Right lobe of liver (tissue), 6 donors: ENCODE measurements at places on chromosomes 6 and 20. TPM values are rescaled to one million over a fixed set of nuclear protein-coding genes. Genes with fewer than 3 reads are reported as not detected.

DNA sequence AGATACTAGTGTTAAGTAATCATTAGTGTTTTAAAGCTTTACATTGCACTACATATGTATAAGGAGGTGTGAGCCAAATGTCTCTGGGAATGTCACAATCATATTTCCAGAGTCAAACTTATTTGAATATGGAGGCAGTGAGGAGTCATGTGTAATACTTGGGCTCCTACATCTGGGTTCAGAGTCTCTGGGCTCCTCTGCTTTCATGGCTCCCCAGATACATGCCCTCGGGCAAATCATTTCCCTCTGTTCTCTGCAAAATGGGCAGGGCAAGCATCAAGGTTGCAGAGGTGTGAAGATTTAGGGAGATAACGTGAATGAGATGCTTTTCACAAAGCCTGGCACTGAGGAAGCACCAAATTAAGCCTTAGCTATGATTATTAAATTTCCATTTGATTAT, 138.3 kb upstream of the SGK1 start:
- H3K4me1 ChIP-seq = no peaks in the 10 kb centered on the region
- no peak overlapping the region for H3K4me3 ChIP-seq
- H3K27ac ChIP-seq = no peak overlapping the region
- DNase-seq = no peak
- H3K27me3 ChIP-seq = no peaks in the 10 kb centered on the region
- no peaks in the 10 kb centered on the region for H3K36me3 ChIP-seq

DNA sequence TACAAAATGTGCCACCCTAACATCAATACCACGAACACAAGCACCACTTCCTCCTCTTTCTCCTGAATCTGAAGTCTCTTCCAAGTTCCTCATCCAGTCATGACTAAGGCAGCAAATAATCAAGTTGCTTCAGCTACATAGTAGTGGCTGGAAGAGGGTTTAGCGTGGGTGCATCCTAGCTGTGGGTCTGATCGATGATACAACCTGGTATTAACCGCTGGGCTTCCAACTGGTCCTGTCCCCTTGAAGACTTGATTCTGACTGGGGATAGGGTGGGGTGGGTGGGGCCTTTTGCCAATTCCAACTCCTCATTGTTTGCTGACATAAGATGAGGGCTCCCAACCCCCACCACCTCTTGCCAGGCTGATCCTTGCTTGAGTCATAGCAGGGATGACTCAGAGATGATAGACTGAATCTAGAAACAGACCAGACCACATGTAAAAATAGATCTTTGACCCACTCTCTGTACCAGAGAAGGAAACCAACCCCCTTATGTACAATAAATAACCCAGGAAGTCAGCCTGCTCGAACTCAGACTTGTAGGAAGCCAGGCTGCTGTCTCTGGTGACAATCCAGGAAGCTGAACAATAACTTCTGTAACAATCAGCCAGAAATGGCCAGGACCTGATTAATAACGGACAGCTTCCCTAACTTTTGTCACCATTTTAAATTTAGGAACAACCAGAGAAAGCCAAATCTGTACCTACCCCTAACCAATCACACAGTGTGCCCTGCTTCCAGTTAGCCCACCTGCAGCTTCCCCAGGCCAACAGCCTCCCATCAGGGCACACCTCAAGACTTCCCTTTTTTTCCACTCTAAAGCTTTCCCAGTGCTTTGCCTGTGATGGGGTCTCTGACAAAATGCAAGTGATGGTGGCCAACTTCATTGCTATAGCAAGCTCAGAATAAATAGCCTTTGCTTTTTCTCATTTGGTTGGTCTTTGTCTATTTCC, 68.9 kb upstream of the FAM184A start:
- DNase-seq = peak; percentile 40
- no peaks in the 10 kb centered on the region for H3K27me3 ChIP-seq
- no peak overlapping the region for H3K27ac ChIP-seq
- H3K4me1 ChIP-seq = no peaks in the 10 kb centered on the region
- H3K36me3 ChIP-seq = no peaks in the 10 kb centered on the region

DNA sequence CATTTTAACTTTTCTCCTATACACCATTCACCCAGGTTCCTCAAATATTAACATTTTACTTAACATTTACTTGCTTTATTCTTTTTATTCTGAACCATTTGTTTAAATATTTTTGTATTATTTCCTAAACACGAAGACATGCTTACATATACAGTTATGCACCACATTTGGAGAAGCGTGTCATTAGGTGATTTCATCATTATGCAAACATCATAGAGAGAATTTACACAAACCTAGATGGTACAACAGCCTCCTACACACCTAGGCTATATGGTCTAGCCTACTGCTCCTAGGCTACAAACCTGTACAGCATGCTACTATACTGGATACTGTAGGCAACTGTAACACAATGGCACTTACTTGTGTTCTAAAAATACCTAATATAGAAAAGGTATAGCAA, 6.6 kb downstream of the TDP2 start:
- H3K36me3 ChIP-seq = no peaks in the 10 kb centered on the region
- peaks cover 20% of the 10 kb centered on the region for H3K4me1 ChIP-seq
- no peak overlapping the region for H3K4me3 ChIP-seq
- DNase-seq = no peak
- no peaks in the 10 kb centered on the region for H3K27me3 ChIP-seq
- no peak overlapping the region for H3K27ac ChIP-seq

DNA sequence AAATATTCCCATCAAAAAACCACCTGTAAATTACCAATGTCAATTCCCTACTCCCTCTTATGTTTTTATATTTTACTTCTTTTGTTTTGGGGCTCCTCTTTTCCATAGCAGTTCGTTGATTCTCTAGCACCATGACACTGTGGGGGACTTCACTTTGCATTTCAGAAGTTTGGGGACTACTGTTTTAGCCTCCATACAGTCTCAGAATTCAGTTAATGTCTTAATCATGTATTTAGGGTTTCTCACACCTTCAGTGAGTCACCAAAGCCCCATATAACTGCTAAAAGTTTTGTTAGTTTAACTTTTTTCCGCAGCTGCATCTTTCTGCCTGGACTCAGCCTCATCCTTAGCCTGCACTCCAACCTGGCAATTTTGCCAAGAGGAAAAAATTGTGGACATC, 20.7 kb upstream of the AIG1 start:
- H3K4me3 ChIP-seq = no peak overlapping the region
- DNase-seq = no peak
- H3K27ac ChIP-seq = no peak overlapping the region
- H3K36me3 ChIP-seq = no peaks in the 10 kb centered on the region
- H3K27me3 ChIP-seq = no peaks in the 10 kb centered on the region
- no peaks in the 10 kb centered on the region for H3K4me1 ChIP-seq

GRCh38 chr6:54907355-54907754, 60.8 kb downstream of the FAM83B start:
- no peaks in the 10 kb centered on the region for H3K27me3 ChIP-seq
- H3K4me3 ChIP-seq = no peak overlapping the region
- no peaks in the 10 kb centered on the region for H3K4me1 ChIP-seq
- DNase-seq = no peak
- H3K36me3 ChIP-seq = no peaks in the 10 kb centered on the region

DNA sequence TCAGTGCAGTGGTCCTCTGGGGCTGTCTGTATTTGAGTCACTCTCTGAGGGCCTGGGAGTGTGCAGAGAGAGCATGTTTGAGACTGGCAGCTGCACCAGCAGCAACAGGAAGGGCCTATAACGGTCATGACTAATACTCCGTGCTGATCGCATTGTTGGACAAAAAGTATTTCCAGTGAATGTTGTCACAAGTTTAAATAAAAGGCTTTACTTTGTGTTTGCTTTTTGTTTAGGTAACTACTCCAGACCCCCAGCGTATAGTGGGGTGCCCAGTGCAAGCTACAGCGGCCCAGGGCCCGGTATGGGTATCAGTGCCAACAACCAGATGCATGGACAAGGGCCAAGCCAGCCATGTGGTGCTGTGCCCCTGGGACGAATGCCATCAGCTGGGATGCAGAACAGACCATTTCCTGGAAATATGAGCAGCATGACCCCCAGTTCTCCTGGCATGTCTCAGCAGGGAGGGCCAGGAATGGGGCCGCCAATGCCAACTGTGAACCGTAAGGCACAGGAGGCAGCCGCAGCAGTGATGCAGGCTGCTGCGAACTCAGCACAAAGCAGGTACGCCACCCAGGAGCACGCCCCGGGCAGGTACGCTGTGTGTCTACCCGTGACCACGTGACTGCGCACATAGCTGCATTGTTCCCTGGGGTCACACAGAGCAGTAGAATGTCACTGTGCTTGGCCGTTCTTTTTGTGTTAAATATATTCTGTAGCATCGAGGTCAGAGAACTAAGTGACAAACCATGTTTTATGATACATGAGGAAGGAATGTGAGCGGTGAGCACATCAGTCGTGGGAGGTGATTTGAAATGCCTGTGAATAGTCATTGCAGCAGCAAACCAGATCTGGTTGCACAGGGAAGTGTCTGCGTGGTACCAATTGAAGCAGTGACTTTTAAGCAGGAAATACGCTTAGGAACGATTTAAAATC, 174.7 kb downstream of the TMEM242 start:
- DNase-seq = no peak
- no peak overlapping the region for H3K27ac ChIP-seq
- H3K4me3 ChIP-seq = no peak overlapping the region
- H3K36me3 ChIP-seq = no peaks in the 10 kb centered on the region
- H3K27me3 ChIP-seq = no peaks in the 10 kb centered on the region

GRCh38 chr6:27897580-27898206, 14.5 kb downstream of the OR2B2 start:
- peaks cover 2% of the 10 kb centered on the region for H3K4me1 ChIP-seq
- H3K36me3 ChIP-seq = no peaks in the 10 kb centered on the region
- no peak overlapping the region for H3K27ac ChIP-seq
- H3K4me3 ChIP-seq = no peak overlapping the region
- H3K27me3 ChIP-seq = no peaks in the 10 kb centered on the region
- DNase-seq = no peak

Gene C6orf47
- 6.6 TPM for total RNA-seq

- H3K27me3 ChIP-seq = no peaks in the 10 kb centered on the region
- no peaks in the 10 kb centered on the region for H3K36me3 ChIP-seq
- no peak overlapping the region for H3K4me3 ChIP-seq
- no peak for DNase-seq
- no peaks in the 10 kb centered on the region for H3K4me1 ChIP-seq
Measured at GRCh38 chr6:5665667-5666066, 341.1 kb downstream of the NRN1 start.

DNA sequence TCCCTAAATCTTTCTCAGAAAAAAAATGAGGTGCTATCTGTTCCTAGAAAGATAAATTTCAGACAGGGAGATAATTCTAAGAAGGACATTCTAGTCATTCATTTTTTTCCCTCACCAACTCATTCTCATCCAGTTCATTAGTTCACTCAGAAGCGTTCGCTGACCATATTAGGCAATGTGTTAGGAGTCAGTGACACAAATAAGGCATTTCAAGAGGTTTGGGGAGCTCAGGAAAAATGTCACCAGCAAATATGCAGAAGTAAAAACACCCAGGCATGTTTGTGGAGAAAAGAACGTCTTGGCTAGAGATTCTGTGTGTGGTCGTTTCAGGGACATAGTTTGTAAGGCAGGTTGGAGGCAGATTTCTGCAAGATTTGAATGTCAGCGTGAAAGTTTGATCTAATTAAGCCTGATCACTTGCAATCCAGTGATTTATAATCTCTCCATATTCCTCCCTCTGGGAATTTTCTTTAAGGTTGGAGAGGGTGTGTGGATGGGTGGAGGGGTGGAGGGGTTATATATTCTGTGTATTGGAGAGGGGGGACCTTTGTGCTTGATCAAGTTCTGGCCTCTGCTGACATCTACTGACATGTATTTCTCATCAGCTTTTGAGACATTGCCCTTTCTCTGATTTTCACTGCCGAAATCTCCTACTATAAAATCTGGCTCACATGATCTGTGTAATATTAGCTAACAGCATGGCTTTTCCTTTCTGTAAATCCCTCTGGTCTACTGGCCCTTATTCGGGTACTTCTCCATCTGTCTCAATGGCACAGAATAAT, 3.6 kb downstream of the MYCT1 start:
- no peaks in the 10 kb centered on the region for H3K4me1 ChIP-seq
- H3K27ac ChIP-seq = no peak overlapping the region
- peak overlapping the region; percentile 11 for H3K4me3 ChIP-seq
- H3K27me3 ChIP-seq = no peaks in the 10 kb centered on the region
- H3K36me3 ChIP-seq = no peaks in the 10 kb centered on the region

Gene LIN28B
- not detected for total RNA-seq

DNA sequence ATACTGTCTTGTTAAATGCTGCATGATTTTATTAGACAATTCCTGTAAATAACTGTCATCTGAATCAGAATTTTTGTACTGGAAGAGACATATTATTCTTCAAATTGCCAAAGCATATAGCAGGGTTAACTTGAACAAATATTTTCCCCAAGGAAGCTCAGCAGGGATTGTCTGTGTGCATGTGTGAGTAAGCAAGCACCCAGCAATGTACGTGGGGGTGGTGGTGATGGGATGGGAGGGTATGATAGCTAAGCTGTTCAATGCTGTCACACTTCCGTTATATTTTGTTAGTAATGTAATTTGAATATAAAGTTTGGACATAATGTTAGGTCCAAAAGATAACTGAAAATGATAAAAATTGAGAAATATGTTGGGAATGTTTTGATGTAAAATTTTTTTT, 118.1 kb downstream of the MYB start:
- no peaks in the 10 kb centered on the region for H3K36me3 ChIP-seq
- H3K27ac ChIP-seq = no peak overlapping the region
- no peak for DNase-seq
- H3K27me3 ChIP-seq = no peaks in the 10 kb centered on the region
- H3K4me1 ChIP-seq = no peaks in the 10 kb centered on the region

- no peaks in the 10 kb centered on the region for H3K36me3 ChIP-seq
- no peak for DNase-seq
- H3K27me3 ChIP-seq = no peaks in the 10 kb centered on the region
- no peaks in the 10 kb centered on the region for H3K4me1 ChIP-seq
- H3K4me3 ChIP-seq = no peak overlapping the region
Measured at GRCh38 chr20:23193801-23194384, 107.8 kb upstream of the CD93 start.

GRCh38 chr6:143146186-143146851, 85.6 kb downstream of the AIG1 start:
- H3K4me3 ChIP-seq = no peak overlapping the region
- H3K4me1 ChIP-seq = no peaks in the 10 kb centered on the region
- no peak overlapping the region for H3K27ac ChIP-seq

Gene PI3
- not detected for total RNA-seq

GRCh38 chr6:26240157-26241032, 124.6 kb upstream of the BTN3A2 start:
- H3K4me3 ChIP-seq = peak overlapping the region; percentile 25
- no peaks in the 10 kb centered on the region for H3K4me1 ChIP-seq
- DNase-seq = peak; percentile 35
- no peaks in the 10 kb centered on the region for H3K36me3 ChIP-seq
- H3K27me3 ChIP-seq = peaks cover 20% of the 10 kb centered on the region
- H3K27ac ChIP-seq = peak overlapping the region; percentile 85

- no peaks in the 10 kb centered on the region for H3K4me1 ChIP-seq
- no peaks in the 10 kb centered on the region for H3K36me3 ChIP-seq
- DNase-seq = no peak
- H3K27ac ChIP-seq = no peak overlapping the region
- no peak overlapping the region for H3K4me3 ChIP-seq
Measured at GRCh38 chr20:2625062-2625461, 27.4 kb upstream of the NOP56 start.

Gene SLC26A8
- 0.06 TPM for total RNA-seq

Gene GRM1
- total RNA-seq = not detected

Gene MUC21
- total RNA-seq = not detected

Gene TFAP2B
- total RNA-seq = not detected
